CD4-positive, alpha-beta T cell (primary cell): ENCODE measurements at places on chromosomes 16 and 17.

DNA sequence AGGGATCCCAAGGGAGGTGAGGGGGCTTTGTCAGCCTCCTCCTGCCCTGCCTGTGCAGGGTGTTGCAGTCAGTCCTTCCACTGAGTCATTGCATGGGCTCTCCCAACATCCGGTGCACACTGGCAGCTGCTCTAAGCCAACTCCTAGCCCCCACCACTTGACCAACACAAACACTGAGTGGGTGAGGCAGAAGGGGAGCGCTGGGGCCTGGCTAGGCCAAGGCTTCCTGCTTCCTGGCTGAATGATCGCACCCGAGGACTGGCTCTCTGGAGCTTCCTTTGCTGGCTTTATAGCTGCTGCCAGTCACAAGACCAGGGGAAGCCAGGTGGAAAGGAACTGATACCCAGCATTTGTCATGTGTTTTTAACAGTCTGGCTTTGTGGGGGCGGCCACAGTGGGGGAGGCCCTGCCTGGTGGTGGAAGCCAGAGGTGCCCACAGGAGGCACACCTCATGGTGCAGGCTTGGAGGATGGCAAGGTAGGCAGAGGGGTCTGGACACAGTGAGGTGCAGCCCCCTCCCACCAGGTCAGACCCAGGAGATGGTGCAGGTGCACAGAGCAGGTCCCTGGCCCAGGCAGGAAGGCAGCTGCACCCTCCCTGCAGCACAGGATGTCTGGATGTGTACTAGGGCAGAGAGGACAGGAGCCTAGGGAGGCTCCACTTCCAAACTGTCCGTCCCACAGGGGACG lies 6.8 kb downstream of the MPG start:
- peak; percentile 30 for DNase-seq

DNA sequence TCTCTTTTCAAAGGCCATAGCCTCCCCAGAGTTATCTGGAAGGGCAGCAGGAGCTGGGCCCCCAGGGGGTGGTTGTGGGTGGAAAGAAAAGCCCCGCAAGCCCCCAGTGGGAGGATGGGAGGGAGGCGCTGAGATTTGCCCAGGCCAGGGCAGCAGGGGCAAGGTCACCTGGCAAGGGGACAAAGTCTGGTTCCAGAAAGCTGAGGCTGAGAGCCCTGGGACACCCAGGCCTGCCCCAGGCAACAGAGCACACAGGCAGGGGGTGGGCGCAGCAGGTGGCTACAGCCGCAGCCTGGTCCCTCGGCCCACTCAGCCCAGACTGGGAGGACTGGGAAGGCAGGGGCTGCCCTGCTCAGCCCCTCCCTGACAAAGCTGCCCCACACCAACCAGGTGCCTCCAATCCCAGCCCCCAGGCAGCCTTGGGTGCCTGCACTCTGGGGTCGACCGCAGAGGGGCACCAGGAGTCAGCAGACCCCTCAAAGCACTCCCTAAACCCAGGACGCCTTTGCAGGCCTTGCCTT lies 23.7 kb upstream of the GSG1L start:
- DNase-seq = no peak

DNA sequence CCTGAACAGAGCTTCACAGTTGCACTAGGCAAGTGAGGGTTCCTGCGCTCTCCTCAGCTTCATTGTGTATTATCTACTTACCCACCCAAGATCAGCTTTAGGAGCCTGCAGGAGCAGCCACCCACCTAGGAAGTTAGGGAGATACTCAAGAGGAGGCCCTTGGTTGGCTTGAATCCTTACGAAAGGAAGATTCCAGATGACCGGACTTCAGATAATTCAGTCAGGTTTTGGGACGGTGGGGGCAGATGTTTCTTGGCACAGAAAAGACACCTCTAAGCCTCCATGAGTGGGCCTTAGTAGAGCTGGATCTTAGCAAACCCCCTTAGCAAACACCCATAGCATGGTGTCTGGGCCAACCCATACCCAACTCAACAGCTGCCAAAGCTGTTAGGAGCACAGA lies 2.4 kb upstream of the CBFB start:
- no peak for DNase-seq

GRCh38 chr16:14344292-14344691 lies 273.2 kb downstream of the MRTFB start:
- DNase-seq = no peak

DNA sequence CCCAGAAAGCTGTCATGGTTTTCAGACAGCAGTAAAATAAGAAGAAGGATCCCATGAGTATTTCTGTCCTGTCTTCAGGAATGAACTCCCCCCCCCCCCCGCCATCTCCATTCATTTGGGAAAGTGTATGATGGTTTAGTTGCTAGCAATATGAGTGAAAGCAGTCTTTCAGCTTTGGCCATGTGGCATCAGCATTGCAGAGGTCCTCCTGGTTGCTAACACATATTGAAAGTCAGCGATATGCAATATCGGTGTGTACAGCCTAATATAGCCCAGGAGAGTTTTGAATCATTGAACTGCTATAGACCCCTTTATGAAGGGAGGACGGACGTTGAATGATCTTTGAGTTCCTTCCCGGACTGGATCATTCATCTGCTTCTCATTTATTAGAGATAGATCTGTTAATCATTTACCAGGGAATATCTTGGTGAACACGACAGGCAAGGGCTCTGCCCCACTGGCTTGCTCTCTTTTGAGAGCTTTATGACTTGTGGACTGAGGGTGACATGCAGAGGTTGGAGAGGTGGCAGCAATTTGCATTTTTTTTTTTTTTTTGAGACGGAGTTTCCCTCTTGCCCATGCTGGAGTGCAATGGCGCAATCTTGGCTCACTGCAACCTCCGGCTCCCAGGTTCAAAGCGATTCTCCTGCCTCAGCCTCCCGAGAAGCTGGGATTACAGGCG lies 25.2 kb downstream of the DEF8 start:
- DNase-seq = no peak

DNA sequence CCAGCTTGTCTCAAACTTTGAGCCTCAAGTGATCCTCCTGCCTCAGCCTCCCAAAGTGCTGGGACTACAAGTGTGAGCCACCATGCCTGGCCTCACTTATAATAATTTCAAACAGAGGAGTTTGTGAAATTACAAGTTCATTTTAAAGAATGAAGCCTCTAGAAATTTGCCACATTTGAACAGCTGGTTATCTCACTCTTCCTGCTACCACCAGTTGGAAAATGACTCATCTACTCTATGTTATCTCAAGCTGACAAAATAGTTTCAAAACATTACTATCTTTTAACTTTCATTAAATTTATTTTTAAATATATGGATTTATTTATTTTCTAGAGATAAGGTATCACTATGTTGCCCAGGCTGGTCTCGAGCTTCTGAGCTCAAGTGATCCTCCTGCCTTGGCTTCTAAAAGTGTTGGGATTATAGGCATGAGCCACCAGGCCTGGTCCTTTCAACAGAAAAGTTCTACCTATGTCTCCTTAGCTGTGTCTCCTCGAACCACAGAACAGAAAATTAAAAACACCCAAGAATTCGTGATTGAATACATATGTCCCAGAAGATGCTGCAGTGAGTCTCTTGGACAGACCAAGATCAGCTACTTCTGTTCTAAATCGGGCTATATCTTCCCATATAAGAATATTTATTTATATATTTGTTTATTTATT lies 47.6 kb downstream of the MYH13 start:
- DNase-seq = no peak

DNA sequence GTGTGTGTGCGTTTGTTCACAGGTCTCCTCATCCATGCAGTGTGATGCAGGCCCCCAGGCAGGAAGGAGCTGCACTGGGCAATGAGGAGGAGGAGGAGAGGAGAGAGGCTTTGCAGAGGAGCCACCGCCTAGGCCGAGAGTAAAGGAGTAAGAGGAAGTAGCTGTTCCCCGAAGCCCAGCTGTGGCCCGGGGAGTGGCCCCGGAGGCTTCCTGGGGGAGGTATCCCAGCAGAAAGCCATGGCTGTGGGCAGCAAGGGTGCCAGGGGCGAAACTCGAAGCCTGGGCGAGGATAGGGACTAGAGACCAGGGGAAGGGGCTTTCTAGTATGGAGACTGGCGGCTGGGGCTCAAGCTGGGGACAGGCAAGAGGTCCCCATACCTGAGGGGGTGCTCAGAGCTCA lies 12.2 kb downstream of the C16orf95 start:
- DNase-seq = no peak
